DMS53 (cell line): ENCODE measurements at places on chromosomes 12 and 14.

GRCh38 chr14:71247106-71247505 is 339.8 kb downstream of the PCNX1 start:
- DNase-seq: no peak

GRCh38 chr12:103369929-103370328 is 125.8 kb downstream of the C12orf42 start:
- DNase-seq: no peak

GRCh38 chr12:70849265-70849960 is 71.1 kb downstream of the PTPRR start:
- DNase-seq: peak; percentile 66

GRCh38 chr12:190881-191280 is 23.1 kb downstream of the SLC6A12 start:
- DNase-seq: no peak

DNA sequence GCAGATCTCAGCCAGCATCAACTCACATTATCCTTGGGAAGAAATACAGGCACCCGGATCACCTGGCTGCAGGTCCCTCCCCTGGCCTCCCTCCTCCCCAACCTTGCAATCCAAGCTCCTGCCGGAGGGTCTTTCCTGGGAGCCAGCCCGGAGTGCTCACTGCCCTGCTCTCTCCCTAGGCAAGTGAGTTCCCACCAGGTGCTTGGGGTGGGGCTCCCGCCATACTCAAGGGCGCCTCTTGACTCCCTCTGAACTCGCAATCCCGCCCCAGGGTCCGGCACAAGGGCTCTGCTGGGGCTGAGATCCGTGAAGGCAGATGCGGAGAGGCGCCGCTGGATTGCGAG is 1.2 kb upstream of the CEP170B start:
- no peak for DNase-seq

GRCh38 chr12:72836194-72836593 is 564.0 kb downstream of the TRHDE start:
- no peak for DNase-seq
